Left ventricle myocardium superior (tissue), 1 donor: ENCODE measurements at places on chromosomes 2 and 18. TPM values are rescaled to one million over a fixed set of nuclear protein-coding genes. Genes with fewer than 3 reads are reported as not detected.

POTEI gene
- not detected for total RNA-seq

ATP8B1 gene
- total RNA-seq: 4.0 TPM

HMSD gene
- 1.2 TPM for total RNA-seq

PLA2R1 gene
- total RNA-seq: 2.9 TPM

SULT1C2 gene
- 0.55 TPM for total RNA-seq

RAB6C gene
- 0.25 TPM for total RNA-seq

EFR3B gene
- total RNA-seq: 4.2 TPM

OR6B2 gene
- total RNA-seq: not detected

IL1A gene
- total RNA-seq: not detected

KLHL41 gene
- total RNA-seq: 168 TPM

ARHGEF33 gene
- total RNA-seq: 0.10 TPM

TTC31 gene
- 9.4 TPM for total RNA-seq

TXNL4A gene
- total RNA-seq: 91.0 TPM

GREB1L gene
- total RNA-seq: 7.2 TPM

FAM110C gene
- total RNA-seq: 5.2 TPM
